ENCODE measurements at places on chromosomes 16 and 17.

- no peak for DNase-seq
Measured at GRCh38 chr16:67040166-67040565, 11.2 kb downstream of the CBFB start.

DNA sequence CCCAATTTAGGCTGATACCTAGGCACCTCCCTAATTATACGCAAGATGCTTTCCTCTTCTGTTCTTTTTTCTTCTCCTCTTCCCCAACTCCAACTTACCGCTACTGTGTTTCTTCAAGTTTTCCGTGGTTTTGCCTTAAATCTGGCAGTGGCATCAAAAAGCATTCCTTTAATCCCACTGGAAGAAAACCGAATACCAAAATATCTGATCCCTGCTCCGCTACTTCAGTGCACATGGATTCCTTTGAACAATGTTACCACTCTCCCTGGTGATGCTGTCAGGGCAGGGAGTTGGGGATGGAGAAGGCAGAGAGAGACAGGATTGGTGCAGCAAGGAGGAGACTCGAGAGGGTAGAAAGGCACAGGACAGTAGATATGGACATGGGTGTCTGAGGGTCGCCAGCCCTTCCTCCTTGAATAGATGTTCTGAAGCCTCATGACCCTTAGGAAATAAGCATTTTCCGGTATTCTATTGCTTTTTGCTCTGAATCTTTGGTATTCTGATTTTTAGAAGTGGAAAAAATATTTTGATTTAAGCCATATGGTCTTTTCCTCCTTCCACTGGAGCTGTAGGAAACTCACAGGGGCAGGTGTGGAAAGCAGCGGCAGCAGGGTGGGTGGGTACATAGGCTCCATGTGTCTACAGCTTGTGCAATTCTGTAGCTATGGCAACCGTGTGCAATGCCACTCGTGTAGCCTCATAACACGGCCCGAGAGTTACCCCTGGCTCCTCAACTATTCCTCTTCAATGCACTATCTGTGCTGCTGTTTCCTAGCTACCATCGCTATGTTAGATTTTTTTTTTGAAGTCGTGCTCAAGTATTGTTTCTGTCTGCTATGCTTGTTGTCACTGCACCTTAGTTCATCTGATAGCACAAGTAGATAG lies 32.3 kb upstream of the TANC2 start:
- no peak for DNase-seq

DNA sequence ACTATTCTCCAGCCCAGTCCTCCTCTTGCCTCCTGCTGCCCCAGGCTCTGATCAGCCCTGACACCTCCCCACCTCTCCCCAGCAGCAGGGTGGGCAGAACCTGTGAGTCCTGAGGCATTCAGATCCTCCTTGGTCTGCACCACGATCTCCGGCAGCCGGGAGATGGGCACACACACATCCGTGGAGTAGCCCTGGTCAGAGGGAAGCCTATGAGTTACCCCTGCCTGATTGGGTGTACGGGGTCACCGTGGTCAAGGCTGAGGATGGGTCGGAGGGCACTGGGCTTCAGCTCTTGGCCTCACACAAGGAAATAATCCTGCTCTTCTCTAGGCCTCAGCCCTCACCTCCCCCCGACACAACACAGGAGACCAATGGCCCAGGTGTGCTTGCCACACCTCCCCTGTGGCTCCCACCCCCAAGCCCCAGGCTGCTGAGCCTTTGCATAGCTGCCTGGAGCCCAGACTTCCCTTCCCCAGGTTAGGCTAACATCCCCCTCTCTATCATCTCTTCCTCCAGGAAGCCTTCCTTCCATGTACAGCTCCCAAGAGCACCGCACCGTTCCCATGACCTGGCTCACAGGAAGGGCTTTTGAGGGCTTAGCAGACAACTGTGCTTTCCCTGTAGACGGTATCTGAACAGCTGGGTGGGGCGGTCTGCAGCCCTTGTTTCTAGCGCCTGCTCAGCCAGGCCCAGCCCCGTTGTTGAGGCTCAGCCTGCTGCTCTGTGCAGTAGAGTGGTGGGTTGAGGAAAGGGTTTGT lies 3.7 kb downstream of the LDHD start:
- no peak for DNase-seq

DNA sequence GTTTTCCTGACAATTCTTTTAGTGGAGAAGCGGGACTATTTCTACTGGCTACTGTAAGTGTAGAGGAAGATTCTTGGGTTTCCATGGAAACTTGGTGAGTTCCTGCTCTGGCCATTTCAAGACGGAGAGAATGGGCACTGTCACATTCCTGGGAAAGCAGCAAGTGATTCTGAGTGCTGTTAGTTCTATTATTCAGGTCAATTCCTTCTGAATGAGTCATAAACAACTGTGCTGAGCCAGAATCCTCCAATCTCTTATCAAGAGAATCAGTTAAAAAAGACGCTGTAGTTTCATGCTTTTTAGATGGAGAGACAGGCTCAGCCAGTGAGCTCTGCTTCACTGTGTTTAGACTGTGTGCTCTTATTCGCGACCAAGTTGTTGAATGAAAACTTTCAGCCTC lies 19.6 kb downstream of the AKAP10 start:
- DNase-seq, result no peak

DNA sequence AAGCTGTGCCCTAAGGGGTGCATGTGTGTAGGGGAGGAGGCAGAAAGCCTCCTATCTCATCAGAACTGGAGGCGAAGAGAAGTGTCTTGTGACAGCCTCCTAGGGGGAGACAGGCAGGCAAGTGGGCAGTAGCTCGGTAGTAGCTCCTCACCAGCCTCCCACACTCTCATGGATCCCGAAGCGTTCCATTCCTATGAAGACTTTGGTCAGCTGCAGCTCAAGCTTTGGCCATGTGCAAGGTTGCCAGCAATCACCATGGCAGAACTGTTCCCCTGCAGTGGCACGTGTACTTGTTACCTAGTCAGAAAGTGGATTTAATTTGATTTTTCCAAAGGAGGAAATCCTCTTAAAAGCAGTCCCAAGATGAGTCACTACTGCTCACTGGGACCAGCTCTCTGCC lies 6.7 kb downstream of the MRPL58 start:
- DNase-seq, result no peak

DNA sequence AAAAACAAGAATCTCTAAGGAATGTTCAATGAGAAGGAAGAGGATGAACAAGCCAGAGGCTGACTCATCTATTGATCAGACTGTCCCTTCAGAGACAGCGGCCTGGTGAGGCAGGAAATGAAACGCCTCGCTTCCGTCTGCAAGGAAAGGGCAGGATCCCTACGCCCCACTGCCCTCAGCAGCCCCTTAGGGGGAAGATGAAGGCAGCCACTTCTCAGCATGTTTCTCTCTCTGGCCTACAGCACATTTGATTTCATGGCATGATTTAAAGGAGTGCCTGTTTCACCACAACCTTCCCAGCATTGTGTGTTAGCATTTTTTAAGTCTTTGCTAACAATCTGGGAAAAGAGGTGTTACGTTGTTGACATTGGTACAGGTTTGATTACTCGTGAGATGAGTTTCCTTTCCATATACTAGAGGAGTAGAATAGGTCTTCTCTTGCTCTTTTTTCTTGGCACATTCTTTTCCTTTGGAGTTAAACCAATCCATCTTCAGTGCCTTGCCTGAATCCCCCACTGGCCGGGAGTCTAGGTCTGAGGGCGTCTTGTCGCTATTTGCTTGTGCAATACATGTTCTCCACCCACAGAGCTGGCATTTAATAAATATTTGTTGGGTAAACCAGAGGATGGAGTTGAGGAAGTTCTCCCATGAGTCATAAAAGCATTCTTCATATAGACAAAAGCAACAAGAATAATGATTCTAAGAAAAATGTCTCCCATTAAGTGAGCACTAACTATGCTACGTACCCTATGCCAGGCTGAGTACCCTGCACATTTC lies 47.4 kb downstream of the RBFOX3 start:
- no peak for DNase-seq

- DNase-seq, result no peak
Measured at GRCh38 chr16:89426736-89427530, 63.4 kb downstream of the ANKRD11 start.

DNA sequence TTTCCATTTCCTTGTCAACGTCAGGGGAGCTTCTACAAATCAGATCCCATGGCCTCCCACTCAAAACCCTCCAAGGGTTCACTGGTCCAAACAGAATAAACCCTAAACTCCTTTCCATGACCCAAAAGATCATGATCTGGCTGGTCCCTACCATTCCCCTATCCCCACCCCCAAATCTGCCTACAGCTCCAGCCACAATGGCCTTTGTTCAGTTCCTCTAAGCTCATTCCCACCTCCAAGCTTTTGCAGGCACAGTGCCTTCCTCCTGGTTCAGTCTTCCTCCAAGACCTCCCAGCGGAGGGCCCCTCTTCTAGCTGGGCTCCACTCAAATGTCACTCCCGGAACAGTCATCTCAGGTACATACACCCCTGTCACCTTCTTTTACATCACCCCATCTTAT lies 2.0 kb downstream of the GPRC5B start:
- DNase-seq, result no peak

GRCh38 chr16:85733839-85734170 lies 17.1 kb downstream of the C16orf74 start:
- no peak for DNase-seq

- no peak for DNase-seq
Measured at GRCh38 chr16:87015021-87015420, 302.2 kb downstream of the C16orf95 start.

- no peak for DNase-seq
Measured at GRCh38 chr16:84709609-84710008, 9.8 kb downstream of the USP10 start.

GRCh38 chr16:56343661-56344517 lies 81.5 kb downstream of the AMFR start:
- no peak for DNase-seq

GRCh38 chr17:14605267-14605599 lies 304.4 kb downstream of the HS3ST3B1 start:
- DNase-seq, result peak; percentile 44

- no peak for DNase-seq
Measured at GRCh38 chr16:1216296-1216619, 8.8 kb downstream of the TPSG1 start.

GRCh38 chr16:51994597-51994996 lies 552.3 kb downstream of the TOX3 start:
- no peak for DNase-seq

- DNase-seq, result no peak
Measured at GRCh38 chr16:2516391-2517240, 2.9 kb downstream of the ATP6V0C start.

GRCh38 chr17:68790492-68790891 lies 164.7 kb downstream of the ABCA8 start:
- DNase-seq, result no peak

DNA sequence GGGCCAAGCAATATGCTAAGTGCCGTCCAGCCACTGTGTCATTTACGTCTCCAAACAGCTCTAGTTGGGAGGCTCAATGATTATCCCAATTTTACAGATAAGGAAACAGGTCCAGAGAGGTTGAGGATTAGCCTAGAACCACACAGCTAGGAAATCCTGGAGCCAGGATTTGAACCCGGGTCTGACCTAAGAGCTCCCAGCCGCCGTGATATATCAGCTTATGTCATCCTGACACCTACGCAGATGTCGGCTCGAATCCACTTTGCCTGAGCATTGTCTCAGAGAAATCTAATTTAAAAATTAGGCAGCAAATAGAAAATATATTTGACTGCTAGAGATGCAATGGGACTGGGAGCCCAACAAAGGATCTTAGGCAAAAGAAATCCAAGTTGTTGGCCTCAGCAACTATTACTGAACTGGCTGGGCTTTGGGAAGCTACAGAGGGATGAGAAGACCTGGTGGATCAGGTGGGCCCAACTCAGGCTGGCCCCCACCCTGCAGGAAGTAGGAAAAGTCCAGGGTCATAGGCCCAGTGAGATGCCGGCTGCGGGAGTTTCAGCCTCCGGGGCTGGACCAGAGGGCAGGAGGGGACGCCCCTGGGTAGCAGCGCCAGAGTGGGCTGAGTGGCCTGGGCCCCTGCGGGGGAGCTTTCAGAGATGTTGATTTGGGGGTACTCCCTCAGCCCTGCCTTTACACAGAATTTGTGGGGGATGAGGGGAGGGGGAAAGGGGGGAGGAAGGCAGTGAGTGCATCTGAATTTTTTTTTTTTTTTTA lies 35.1 kb upstream of the IL21R start:
- DNase-seq, result no peak

- DNase-seq, result no peak
Measured at GRCh38 chr17:67393809-67394397, 16.8 kb downstream of the PITPNC1 start.

DNA sequence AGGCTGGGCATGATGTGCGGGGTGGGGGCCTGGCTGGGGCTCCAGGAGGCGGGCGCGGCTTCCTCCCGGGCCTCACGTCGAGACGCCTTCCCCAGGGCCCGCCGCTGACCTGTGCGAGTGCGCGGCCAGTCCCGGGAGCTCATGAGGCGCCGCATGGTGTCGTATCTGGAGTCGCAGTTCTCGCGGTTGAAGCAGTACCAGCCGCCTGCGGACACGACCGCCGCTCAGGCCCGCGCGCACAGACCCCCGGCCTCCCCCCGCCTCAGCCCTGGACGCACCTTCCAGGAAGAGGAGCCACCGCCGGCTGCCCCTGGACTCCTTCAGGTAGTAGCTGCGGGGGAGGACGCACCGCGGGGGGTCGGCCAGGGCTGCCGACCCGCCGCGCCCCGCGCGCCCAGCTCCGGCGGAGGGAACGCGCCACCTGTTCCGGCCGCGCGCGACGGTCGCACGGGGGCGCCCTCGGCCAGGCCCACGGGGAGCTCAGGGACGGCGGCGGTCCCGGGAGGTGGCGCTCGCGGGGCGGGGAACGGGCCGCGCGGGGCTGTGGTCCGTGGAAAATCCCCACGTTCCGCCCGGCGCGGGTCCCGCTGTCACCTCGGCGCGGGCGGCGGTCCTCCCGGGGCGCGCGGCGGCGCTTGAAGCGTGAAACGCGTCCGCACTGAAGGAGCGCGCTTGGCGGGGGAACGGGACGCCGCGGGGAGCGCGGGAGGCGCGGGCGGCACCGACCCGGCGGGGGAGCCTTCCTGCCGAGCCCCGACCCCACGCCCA lies 1.4 kb downstream of the NOTUM start:
- DNase-seq, result no peak

- no peak for DNase-seq
Measured at GRCh38 chr16:56198755-56199114, 7.4 kb downstream of the GNAO1 start.

- DNase-seq, result no peak
Measured at GRCh38 chr17:17886226-17886625, 49.4 kb upstream of the SREBF1 start.

DNA sequence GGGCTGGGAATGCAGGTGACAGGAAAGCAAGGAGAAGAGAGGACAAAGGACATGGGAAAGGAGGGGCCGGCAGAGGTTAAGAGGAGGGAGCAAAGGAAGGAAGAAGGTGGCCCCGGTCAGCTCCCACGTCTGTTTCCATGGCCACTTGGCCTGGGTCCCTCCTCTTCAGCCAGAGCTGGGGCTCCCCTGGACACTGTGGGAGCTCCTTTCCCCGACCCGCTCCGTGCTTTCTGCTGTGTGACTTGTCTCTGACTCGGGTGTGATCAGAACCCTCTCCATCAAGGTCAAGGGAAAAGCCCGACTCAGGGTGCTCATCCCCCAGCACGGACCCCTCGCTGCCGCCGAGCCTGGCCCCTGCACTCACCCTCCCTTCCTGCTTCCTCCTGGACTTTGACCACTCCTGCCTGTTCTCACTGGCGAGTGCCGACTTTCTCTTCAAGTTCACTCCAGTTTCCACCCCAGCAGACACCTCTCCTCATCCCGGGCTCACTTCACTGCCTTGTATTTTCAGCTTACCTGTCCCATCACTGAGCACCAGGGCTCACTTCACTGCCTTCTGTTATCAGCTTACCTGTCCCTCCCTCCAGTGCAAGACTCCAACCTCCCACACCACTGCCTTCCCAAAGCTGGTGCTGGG lies 61.2 kb downstream of the MEAK7 start:
- no peak for DNase-seq

GRCh38 chr17:83000738-83001137 lies 78.7 kb upstream of the METRNL start:
- DNase-seq, result no peak

GRCh38 chr16:85195900-85196772 lies 83.9 kb upstream of the CIBAR2 start:
- DNase-seq, result no peak

GRCh38 chr17:62916684-62917571 lies 49.1 kb upstream of the TANC2 start:
- DNase-seq, result no peak
